ENCODE measurements at places on chromosomes 11 and 22.

DNA sequence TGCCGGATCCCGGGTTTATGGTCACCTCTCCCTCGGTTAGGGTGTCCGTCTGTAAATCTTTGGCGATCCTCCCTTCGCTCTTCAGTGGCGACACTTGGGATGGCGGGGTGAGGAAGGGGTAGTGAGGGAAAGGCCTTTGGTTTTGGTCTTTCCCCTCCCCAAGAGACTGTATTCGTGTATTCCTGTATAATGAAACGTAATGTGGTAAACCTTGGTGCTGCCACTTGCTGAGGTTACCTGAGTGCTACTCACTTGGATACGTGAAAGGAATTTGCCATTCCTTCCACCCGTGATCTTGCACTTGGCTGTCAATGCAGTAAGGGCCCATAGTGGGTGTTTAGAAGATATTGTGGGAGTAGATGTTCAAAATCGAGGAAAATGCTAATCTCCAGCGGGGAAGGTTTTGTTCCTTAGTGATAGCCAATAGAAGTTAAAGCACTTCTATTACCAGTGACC is 578 bp upstream of the NUP160 start:
- DNase-seq = no peak

DNA sequence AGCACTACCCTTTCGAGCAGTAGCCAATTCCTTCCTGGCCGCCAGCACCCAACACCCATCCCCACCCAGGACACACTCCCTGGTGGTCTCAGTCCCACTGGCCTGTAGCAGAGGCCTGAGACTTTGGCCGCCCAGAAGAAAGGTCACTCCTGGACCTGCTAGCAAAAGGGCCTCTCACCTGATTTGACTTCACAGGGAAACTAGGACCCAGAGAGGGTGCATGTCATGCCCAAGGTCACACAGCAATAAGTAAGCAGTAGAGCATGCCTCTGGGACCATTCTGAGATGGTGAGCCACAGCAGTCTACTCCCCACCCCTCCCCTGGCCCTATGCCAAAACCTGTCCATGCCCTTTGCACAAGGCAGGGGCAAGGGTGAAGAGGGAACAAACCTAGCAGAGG is 7.3 kb downstream of the ARRB1 start:
- no peak for DNase-seq

- DNase-seq = peak; percentile 93
Observed at GRCh38 chr22:30635273-30636225, at the start of gene SLC35E4. SLC35E4 (plus strand) TSS chr22:30635781; CDS start chr22:30636451, 670 bp downstream.

DNA sequence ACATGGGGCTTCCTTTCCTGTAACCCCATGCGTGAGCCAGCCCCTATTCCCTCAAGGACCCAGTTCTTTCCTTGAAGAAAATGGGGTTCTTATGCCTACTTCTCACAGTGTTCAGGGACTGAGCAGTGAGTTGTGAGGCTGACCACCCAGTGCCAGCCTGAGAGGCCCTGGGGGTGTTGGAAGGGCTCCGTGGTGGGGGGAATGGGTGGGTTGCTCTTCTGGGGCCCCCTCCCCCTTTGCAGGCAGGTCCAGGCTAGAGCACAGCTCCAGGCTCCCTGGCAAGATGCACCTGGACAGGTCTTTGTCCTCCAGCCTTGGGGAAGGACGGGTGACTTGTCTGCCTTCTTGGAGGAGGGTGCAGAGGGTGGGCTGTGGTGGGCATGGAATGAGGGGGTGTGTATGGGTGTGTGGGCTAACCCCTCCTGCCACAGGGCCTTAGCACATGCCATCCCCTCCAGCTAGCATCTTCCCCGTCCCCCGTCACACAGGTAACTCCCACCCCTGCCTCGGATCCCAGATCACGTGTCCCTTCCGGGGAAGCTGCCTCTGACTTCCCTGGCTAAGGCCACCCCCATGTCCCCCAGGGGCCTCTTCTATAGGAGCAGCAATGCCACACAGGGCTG is 64.6 kb downstream of the MYEOV start:
- no peak for DNase-seq

DNA sequence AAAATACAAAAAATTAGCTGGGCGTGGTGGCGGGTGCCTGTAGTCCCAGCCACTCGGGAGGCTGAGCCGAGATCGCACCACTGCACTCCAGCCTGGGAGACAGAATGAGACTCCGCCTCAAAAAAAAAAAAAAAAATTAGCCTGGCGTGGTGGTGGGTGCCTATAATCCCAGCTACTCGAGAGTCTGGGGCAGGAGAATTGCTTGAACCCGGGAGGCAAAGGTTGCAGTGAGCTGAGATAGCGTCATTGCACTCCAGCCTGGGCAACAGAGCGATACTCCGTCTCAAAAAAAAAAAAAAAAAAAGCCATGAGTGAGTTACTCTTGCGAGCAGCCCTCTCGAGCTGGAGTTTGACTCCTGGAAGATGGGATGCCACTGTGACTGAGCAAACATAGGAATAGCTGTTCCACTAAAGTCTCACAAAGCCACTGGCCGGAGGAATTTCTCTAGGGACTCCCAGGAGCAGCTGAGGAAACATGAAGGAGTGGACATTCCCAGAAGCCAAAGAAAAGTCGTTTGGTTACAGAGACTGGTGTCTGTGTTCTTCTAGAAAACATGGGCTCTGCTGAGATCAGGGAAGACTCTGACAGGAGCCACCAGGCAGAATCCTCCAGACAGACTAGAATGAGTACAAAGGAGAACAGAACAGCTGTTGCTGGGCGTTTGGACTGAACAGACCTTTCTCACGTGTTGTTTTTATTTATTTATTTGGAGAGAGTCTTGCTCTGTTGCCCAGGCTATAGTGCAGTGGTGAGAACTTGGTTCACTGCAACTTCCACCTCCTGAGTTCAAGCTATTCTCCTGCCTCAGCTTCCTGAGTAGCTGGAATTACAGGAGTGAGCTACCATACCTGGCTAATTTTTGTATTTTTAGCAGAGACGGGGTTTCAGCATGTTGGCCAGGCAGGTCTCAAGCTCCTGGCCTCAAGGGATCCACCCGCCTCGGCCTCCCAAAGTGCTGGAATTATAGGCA is 32.4 kb upstream of the MYH9 start:
- peak; percentile 32 for DNase-seq

DNA sequence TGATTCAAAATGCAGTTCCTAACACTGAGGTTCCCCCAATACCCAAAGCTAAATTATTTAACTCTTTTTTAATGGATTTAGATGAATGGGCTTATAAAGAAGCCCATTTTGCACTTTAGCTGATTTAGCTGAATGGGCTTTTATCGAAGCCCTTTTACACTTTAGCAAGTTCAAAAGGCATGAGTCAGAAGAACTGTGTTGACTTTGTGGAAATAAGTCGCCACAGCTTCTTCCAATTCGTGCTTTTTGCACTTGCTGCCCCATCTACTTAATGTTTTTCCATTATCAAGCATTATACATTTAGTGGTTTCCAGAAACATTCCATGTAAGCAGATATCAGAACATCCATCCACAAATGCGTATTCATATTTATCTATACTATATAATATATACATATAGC is 20.5 kb upstream of the GRIA4 start:
- no peak for DNase-seq

DNA sequence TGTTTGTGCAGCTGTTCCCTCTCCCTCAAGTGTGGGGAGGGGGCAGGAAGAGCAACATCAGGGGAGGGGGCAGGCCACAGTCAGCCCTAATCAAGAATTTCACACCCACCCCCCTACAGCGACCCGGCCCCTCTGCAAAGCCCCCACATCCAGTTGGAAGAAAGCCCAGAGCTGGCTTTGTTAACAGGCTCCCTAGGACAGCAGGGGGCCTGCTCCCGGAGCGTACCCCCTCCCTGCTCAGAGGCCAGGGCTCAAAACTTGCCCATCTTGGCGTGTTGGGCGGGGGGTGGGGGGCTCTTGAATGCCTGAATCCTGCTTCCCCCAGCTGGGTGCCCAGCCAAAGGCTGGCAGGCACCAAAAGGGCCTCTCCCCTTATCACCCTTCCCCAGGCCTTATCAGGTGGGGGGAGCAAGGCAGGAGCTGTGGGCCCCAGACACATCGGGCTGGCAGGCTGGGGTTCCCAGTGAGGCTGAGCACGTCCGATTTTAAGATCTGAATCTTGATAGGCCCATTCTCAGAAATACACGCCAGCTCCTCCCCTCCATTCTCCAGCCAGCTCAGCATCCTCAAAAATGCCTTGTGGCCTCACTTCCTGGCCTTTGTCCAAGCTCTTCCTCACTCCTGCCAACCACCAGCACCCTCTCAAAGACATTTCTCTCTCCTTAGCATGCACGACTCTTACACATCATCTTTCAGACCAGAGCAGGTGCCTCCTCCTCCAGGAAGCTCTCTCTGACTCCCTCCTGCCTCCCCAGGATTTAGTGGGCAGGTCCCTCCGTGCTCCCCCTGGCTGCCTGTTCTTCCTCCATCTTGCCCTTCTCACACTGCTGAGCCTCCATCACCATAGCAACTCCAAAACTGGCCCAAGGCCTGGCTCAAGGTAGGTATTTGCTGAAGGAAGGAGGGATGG is 384.8 kb downstream of the MN1 start:
- DNase-seq = no peak

DNA sequence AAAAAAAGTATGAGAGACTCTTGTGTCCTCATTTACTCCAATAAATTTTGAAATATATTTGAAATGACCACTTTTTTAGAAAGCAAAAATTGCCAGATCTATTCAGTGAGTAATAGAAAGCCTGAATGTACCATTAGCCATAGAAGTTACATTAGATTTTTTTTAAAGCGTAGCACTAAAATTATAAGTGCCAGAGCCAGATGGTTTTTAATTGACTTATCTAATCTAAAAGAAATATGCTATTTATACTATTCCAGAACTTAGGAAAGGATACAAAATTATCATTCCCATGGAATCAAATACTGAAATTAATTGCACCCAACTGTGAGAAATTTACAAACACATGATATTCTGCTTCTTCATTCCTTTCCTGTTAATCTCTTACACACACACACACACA is 64.4 kb upstream of the SLC17A6 start:
- DNase-seq = no peak

GRCh38 chr11:70881948-70882715 is 370.2 kb downstream of the SHANK2 start:
- DNase-seq = no peak

DNA sequence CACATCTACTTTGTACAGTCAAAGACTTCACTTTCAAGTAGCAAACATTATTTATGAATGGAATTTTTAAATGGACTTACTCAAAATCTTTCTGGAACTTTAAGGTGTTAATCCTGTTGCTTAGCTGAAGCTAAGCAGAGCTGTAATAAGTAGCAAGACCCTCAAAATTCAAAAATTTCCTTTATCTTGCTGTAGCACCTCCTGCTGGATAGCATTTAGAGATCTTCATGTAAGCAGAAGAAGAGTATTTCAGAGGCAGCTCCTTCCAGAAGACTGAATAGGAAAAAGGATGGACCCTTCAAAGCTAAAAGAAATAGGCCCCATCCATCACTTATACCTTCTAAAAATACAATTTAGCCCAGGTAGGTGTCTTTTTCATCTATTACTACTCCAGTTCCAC is 3.4 kb downstream of the PHF21A start:
- DNase-seq = no peak

DNA sequence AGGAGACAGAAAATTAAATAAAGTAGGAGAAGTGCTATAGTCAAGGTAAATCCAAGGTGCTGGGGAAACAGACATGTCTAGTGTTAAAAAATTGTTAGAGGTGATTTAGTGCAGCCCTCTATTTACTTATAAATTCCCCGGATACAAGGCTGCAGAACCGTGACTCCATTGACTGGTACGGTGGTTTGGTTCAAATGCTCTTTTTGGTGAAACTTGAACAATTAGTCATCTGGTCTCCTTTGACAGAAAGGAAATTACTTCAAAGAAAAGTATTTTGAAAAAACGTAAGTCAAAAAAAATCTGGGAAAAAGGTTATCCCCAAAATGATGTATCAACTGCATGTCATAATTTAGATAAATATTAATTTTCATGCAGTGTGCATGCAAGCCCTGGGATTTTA is 399.2 kb downstream of the CNTN5 start:
- DNase-seq = no peak

DNA sequence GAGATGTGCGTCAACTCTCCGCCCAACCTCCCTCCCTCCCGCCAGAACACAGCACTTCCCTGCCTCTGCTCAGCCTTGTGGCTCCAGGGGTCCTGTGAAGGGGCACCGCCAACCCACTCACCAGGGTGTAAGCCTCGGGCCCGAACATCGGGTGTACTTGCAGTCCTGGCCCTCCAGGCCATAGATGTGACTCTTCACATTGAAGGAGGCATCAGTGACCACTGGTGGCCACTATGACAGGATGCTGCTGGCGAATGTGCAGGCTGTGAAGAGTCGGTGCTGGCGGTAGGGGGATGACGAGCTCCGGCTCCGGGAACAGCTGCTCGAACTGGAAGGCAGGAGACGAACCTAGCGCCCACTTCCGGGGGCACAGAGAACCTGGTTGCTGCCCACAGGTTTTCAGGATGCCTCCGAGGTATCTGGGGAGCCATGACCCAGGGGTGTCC is 97.4 kb downstream of the MED15 start:
- DNase-seq = no peak

DNA sequence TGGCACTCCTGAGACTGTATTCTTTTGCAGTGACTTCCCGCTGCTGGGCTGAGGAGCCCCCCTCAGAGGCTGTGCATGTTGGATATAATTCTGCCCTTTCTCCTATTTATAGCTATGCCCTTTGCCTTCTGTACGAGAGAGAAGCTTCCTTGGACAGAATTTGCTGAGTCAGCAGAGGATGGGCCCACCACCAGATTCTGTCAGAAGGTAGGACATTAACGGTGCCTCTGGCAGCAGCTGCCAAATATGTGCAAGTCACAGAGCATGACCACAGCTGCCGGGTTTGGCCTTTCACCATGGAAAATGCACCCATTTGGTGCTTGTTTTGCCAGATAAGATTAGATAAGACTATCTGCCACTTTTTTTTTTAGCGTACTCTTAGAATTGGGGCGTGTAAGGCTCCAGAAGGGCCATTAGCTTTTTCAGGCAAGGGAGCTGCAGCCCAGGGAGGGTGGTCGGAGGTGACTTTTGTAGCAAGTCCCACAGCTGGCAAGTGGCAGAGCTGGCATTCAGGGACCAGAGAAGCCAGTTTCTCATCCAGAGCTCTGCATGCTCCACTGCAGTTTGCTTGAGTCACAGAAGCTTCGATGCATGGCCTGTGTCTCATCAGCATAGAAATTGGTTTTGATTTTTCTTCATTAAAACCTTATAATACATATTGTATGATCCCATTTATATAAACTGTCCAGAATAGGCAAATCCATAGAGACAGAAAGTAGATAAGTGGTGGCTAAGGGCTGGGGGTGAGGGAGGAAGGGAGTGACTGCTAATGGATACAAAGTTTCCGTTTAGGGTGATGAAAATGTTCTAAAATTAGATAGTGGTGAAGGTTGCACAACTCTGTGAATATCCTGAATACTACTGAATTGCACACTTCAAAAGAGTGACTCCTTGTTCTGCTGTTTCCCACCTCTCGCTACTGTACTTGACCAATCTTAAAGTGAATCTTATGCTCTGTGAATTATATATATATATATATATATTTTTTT is 15.8 kb downstream of the UPB1 start:
- DNase-seq = no peak

- DNase-seq = no peak
Observed at GRCh38 chr11:78459738-78460137, 42.1 kb upstream of the GAB2 start.
